ENCODE measurements at places on chromosomes 11 and 22.

GRCh38 chr11:48138222-48138621, 78.4 kb upstream of the OR4B1 start:
- DNase-seq = no peak

DNA sequence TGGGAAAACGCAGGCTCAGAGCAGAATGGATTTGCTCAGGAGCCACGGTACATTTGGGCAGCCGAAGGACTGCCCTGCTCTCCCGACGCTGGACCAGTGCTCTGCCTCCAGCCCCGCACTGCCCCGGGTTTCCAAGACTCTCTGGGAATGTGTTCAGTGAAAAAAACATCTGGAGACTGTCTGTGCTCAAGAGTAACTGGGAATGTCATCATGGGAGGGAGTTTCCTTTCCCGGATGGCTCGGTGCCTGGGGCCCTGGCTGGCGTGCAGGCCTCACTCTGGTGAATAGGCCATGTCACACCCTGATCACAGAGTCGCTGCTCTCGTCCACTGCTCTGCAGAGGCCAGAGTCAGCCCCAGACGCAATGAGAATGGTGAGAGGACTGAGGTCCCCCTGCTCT, 9.8 kb upstream of the APOL6 start:
- no peak for DNase-seq

DNA sequence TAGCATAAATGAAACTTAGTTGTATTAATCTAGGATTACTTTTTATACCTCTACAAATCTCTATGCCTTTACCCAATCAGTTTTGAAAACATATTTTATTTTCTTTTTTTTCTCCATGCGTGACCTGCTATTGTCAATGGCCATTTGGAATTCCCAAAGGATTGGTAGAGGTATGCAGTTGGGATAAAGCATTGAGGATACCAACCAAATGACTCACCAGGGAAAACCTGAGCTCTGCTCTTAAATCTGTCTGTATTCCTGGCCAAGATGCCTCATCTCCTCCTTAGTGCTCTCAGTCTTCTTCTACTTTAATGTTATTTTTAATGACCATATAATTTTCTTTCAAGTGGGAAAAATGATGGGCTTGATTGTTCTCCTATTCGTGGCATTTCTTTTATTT, 61.9 kb downstream of the EHF start:
- DNase-seq = no peak

GRCh38 chr22:46813816-46814597, 51.6 kb downstream of the TBC1D22A start:
- no peak for DNase-seq

- DNase-seq = no peak
Observed at GRCh38 chr11:120511820-120512738, 531 bp downstream of the GRIK4 start.

DNA sequence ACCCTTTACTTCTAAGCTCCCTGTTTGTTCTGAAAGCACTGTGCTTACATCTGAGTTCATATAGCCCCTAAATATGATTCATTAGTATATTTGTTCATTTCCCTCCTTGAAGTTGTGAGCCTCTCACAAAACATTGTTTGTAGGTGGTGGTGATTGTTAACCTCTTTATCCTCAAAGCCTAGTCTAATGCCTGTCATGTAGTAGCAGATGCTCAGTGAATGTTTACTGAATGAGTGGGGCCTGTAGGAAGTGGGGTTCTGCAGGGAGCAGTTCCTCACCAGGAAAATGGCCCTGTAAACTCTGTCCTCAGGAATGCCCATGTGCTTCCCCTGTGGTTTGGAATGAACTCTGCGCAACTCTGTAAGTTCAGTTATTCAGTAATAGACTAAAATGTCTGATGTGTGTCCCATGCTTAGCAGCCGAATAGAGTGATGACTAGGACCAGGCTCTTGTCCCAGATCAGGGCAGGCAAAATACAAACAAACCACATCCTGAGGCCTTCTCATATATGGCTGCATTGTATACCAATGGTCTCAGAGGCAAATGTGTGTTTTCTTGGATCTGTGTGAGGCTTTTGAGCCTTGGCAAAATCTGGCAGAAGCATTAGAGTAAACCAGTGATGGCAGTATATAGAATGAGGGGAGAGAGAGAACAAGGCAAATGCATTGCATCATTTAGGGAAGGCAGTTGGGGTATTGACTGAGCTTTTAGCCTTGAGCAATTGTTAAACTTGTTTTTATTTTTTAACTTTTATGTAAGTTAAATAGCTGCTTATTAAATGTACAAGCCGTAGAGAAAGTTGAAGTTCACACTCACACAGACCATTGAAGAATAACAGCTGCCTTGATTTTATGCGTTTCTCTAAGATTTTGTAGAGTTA, 91.4 kb upstream of the BIRC3 start:
- no peak for DNase-seq

GRCh38 chr11:69529001-69529400, 47.5 kb downstream of the LINC01488 start:
- DNase-seq = no peak

DNA sequence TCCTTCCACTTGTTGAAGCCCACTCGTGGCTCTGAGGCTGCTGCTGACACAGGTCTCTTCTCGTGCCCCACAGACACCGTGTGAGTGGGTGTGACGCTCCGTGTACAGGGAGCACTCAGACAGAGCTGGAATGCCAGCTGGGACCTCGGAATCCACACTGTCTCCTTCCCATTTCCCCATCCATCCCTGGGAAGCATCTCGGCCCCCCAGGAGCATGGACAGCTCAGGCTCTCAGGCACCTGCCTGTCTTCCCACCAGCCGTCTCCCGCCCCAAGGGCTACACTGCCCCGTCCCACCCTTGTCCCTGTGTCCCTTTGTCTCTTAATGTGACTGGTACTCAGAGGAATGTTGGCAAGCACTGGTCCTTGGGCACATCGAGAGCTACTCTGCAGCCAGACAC, 63.8 kb downstream of the ARHGAP8 start:
- no peak for DNase-seq

GRCh38 chr11:36738292-36738861, 140.3 kb upstream of the RAG2 start:
- no peak for DNase-seq
